ENCODE measurements at places on chromosomes 2 and 18.

DNA sequence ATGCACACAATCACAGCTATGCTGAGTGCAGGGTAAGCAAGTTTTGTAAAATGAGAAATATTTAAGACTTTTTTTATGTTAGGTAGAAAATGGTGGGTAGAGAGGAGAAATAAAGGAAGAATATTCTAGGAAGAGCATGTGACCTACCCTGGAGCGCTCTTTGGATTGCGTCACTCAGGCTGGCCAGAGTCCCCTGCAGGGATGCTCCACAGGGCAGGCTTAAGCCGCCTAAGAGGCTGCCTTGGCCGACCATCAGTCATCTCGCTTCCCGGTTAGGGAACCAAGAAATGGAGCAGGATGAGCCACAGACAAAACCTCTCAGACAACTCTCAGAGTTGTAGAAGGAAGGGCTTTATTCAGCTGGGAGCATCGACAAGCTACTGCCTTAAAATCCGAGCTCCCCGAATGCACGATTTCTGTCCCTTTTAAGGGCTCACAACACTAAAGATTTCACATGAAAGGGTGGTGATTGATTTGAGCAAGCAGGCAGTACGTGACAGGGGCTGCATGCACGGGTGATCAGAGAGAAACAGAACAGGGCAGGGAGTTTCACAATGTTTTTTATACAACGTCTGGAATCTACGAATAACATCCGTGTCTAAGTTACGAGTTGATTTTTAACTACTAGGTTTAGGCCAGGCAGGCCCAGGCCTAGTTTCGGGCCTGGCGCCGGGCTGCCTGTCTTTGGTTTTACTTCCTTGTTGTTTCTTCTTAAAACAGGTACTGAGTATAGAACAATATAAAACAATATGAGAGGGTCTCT lies 1072.0 kb downstream of the CBLN2 start:
- no peak for DNase-seq

- DNase-seq, result no peak
Measured at GRCh38 chr2:236856848-236857235, 228.8 kb upstream of the COPS8 start.

- no peak for DNase-seq
Measured at GRCh38 chr18:33700513-33700976, 122.5 kb downstream of the ASXL3 start.

- DNase-seq, result no peak
Measured at GRCh38 chr2:46050489-46050888, 246.7 kb upstream of the EPAS1 start.

DNA sequence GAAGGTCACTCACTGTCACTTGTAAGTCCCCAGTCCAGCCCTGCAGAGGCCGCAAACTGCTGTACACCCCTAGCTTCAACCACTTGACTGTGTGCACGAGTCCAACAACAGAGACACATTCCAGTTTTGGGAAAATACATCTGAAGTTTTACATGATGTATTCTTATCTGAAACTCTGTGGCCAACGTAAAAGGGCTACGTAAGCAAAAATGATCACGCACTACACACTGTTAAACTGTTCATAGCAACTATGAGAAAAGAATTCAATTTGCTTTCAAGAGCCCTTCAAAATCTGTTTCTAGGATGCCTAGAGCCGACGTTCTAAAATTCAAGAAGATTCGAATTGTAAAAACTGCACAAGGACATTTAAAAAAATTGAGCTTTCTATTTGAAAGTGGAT lies 26.0 kb downstream of the EDAR start:
- no peak for DNase-seq

DNA sequence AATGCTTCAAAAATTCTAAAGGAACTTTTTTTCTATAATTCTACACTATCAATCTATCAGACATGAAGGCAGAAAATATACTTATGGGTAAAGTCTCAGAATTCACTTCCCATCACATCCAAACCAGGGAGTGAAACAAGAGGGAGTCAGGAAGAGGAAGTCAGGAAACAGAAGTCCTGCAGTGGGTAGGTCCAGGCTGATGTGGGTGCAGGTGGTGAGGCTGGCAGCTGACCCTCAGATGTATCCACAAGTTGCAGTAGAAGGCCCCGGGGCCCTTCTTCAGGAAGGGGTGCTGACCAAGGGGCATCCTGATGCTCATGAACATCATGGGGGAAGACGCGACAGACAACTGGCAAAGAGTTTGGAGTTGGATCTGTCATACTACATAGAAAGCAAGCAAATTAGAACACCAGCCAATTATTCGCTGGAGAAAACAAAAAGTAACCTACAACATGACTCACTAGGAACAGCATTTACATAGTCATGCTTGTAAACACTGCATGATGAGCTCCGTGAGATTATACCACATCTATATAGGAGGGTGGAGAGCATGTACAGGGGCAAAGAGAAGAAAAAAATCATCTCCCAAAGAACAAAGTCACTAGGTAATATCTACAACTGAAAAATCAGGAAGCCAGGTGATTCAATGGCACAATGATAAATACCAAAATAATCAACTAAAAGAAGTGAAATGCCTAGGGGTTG lies 4.2 kb downstream of the UXS1 start:
- no peak for DNase-seq

GRCh38 chr2:147998203-147998602 lies 22.3 kb downstream of the ORC4 start:
- DNase-seq, result no peak

DNA sequence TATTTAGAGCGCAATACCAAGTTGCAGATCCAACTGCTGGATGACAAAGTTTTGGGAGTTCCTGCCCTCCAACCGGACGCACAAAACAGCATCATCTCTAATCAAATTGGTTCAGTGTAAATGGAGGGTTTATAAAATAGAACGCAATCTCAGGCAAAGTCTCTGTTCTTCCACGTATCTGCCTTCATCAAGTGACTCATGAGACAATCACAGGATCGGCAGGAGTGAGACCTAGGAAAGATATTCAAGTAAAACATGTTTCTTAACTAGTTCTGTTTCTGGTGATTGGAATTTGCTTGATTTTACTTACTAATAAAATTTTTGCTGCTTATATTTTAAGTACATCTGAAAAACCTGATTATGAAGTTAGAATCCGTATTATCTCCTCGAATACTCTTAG lies 7.6 kb downstream of the FZD5 start:
- no peak for DNase-seq

- no peak for DNase-seq
Measured at GRCh38 chr2:203782262-203782976, 76.0 kb downstream of the CD28 start.

DNA sequence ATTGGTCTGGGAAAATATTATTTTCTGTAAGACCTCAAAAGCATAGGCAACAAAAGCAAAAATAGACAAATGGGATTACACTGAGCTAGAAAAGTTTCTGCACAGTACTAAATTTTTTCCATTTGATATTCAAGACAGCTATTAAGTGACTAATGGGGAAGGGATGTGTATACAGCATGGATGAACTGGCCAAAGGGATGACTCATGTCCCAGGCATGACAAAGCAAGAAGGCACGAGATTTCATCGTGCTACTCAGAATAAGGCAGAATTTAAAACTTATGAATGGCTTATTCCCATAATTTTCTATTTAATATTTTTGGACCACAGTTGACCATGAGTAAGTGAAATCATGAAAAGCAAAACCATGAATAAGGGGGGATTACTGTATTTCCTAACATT lies 1250.1 kb upstream of the GYPC start:
- DNase-seq, result no peak

DNA sequence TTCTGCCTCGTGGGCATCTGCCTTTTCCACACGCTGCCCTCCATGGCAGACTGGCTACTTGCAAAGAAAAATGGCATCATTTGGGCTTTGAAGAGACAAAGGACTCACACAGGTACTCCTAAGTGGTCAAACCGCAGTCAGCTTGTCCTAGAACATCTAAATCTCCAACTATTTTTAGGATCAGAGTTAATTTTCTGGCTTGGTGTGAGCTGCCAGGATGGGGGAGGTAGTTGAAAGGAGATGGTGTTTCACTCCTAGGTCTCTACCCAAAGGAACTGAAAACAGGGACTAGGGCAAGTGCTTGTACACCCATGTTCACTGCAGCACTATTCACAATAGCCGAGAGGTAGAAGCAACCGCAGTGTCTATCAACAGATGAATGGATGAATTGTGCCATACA lies 107.9 kb upstream of the ATL2 start:
- DNase-seq, result no peak

- DNase-seq, result no peak
Measured at GRCh38 chr18:40404284-40404683, 1550.8 kb upstream of the PIK3C3 start.

DNA sequence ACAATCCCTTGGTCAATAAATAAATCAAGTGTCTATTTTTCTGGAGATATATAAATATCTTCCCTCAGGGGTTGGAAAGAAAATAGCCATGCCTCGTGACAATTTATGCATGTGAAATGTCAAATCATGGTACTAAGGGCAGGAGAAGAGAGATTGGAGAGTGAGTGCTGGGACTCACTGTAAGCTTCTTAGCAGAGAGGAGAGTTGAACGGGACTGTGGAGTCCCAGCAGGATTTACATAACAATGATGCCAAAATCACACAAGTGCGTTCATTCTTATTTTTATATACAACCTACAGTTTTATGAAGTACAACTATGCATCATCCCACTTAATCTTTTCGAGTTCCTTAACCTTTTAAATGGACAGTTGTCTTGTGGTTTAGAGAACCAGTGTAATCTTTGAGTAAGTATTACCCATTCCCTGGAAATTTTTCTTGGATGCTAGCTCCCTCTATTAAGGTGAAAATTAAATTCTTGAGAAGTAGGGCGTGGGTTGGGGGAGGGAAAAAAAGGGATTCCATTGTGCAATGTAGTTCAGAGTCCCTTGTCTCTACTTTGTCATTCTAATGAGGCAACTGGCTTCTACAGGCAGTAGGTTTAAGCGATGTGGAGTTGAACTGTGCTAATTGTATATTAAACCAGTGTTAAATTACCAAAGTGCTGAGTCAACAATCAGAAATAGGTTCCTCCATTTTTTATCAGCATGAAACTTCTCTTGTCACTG lies 143.6 kb upstream of the EPHA4 start:
- no peak for DNase-seq

GRCh38 chr2:229153951-229154350 lies 117.1 kb downstream of the PID1 start:
- DNase-seq, result no peak

DNA sequence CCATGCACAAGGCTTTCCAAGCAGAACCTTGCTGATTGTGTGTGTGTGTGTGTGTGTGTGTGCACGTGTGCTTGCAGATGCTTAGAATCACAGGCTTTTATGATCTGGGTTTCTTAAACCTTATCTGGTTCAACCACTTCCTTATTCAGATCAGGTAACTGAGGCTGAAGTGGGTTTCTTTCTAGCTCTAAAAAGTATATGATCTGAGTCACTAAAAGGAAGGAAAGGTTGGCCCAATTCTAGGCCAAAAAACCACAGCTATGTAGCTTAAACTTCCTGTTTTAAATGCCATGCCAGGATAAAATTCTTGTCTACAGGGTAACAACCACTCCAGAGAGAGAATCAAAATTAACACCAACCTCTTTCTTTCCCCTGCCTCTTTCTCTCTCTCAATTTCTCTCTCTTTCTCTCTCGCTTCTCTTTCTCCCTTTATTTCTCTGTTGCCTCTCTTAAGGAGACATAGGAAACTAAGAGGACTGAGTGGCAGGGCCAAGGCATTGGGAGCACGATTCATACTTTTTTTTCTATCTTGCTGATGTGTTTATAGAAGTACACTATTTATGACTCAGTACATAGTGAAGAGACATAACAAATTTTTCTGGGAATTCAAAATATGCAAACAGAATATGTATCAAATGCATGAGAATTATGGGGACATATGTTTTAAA lies 140.3 kb downstream of the TRIB2 start:
- DNase-seq, result no peak

DNA sequence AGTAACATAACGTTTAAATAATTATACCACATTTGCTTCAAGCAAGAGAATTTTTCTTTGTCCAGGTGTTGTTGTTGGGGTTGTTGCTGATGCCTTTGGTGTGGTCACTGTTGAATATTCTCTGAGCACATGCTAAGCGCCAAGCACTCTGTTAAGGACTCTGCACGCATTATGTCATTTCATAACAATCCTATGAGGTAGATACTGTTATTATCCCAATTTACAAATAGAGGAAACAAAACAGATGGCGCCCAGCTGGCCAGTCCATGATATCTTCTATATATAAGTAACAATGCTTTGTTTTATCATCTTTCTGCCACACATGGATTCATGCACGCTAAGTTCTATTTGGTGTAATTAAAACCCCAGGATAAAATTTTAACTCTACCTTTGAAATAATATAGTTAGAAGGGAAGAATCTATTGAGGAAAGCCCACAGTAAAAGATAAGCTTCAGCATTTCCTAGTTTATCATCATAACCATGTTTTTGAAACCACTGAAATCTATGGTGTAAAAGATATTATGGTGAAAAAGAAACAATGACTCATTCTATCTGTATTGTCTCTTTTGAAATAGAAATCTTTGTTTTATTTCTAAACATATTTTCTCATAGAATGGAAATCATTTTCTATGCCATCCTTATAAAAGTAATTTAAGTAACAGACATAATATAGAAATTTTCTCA lies 199.7 kb downstream of the PID1 start:
- DNase-seq, result no peak

DNA sequence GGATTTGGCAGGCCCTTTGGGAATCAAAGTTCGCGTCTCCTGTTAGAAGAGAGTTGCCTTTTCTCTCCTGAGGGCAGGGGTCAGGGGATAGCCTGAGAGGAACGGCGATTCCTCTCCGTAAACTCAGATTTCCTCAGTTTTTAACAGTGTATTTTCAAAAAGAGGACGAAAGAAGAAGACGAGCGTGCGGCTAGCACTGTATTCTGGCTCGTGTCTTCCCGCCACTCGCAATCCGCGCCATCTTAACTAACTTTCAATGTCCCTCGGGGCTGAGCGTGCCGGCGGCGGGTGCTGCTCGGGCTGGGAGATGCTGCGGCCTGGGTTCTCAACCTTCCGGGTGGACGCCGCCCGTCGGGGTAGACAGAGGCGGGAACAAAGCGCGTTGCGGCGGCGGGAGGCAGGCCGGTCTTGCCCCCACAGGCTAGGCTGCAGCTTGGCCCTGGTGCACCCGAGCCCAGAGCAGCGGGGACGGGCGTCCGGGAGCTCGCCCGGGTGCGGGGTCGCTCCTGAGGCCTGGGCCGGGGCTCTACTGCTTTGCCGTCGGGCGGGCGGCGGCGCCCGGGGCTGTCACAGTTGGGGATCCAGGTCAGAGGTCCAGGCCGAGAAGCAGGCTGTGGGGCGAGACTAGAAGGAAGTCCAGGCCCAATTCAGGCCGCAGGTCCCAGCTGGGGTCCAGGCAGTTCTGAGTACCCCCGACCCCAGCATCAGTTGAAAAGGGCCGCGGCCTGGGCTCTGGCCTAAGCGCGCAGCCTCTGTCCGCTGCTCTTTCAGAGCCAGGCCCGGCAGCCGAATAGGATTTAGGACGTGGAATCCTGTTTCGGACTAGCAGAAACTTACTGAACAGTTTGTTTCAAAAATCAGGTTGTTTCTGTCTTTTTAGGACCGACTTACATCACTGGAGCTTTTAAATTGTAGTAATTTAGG lies 11.8 kb downstream of the TBR1 start:
- no peak for DNase-seq

GRCh38 chr2:51553476-51553875 lies 521.5 kb upstream of the NRXN1 start:
- no peak for DNase-seq

DNA sequence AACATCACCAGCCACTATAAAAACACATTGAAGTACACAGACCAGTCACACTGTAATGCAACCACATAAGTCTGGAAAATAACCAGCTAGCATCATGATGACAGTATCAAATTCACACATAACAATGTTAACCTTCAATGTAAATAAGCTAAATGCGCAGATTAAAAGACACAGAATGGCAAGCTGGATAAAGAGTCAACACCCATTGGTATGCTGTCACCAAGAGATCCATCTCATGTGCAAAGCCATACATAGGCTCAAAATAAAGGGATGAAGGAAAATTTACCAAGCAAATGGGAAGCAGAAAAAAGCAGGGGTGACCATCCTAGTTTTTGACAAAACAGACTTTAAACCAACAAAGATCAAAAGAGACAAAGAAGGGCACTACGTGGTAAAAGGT lies 110.8 kb downstream of the NR4A2 start:
- DNase-seq, result no peak

Data from stimulated activated CD8-positive, alpha-beta memory T cell treated with anti-CD3 and anti-CD28 coated beads, Interleukin-7, amount 100 ng/mL, for 24 hours (primary cell).